ENCODE measurements at places on chromosomes 7 and 10. TPM values are rescaled to one million over a fixed set of nuclear protein-coding genes. Genes with fewer than 3 reads are reported as not detected.

DNA sequence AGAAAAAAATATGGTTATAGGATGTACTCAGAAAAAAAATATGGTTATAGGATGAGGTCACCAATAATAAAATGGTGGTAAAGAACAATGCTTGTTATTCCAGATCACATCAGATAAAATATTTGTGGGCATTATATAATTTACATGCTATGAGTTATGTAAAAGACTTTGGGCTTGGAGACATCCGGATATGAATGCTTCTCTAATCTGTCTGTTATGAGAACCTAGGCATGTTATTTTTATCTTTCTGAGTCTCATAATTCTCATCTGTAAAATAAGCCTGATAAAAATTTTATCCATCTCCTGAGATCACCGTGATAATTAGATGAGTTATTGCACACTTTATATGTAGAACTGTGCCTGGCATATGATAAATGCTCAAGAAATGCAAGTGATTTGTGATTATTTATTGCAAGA lies 37.8 kb downstream of the DKK1 start:
- DNase-seq = no peak
- H3K27me3 ChIP-seq = no peaks in the 10 kb centered on the region
- H3K4me3 ChIP-seq = no peak overlapping the region
- no peaks in the 10 kb centered on the region for H3K36me3 ChIP-seq

The TACC2 gene
- total RNA-seq = 71.1 TPM

- H3K4me3 ChIP-seq = no peak overlapping the region
- no peaks in the 10 kb centered on the region for H3K36me3 ChIP-seq
- DNase-seq = no peak
- H3K27ac ChIP-seq = no peak overlapping the region
- H3K4me1 ChIP-seq = no peaks in the 10 kb centered on the region
- H3K27me3 ChIP-seq = no peaks in the 10 kb centered on the region
Measured at GRCh38 chr10:50260791-50261281, 9.5 kb upstream of the ASAH2 start.

The SYNPO2L gene
- 0.29 TPM for total RNA-seq

DNA sequence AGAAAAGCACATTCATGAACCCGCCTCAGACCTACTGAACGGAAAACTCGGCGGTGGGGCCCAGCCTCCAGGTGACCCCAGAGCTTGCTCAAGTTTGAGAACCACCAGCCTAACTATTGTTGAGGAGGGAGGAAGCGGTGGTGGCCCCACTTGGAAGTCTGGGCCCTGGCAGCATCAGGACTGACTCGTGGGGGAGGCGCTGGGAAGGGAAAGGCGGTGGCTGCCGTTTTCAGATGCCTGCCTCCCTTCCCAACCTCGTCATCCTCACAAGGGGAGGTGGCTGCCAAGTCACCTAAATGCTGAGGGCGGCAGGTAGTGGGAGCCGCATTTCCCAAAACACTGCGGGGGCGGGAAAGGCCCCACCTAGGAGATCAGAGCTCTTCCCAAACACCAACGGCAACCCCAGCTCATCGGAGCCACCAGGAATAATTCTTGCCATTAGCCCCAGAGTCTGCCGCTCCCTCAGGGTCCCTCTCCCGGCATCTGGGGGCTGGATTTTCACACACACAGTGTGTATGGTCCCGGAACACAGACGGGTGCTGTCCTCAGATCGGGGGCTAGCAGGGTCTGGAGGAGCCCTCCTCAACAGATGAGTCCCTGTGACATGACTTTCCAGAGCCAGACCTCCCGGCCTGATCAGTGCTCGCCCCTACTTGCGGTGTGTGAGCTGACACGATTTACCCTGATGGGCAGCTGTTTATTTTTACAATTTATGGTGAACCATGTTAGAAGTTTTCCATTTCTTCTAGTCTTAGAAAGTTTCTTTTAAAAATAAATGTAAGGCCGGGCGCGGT lies 31.3 kb downstream of the PRKAG2 start:
- no peak for DNase-seq
- peaks cover 10% of the 10 kb centered on the region for H3K36me3 ChIP-seq
- peaks cover 28% of the 10 kb centered on the region for H3K4me1 ChIP-seq
- no peaks in the 10 kb centered on the region for H3K27me3 ChIP-seq
- no peak overlapping the region for H3K4me3 ChIP-seq

The CPN1 gene
- total RNA-seq = not detected

The VGF gene
- total RNA-seq = not detected

DNA sequence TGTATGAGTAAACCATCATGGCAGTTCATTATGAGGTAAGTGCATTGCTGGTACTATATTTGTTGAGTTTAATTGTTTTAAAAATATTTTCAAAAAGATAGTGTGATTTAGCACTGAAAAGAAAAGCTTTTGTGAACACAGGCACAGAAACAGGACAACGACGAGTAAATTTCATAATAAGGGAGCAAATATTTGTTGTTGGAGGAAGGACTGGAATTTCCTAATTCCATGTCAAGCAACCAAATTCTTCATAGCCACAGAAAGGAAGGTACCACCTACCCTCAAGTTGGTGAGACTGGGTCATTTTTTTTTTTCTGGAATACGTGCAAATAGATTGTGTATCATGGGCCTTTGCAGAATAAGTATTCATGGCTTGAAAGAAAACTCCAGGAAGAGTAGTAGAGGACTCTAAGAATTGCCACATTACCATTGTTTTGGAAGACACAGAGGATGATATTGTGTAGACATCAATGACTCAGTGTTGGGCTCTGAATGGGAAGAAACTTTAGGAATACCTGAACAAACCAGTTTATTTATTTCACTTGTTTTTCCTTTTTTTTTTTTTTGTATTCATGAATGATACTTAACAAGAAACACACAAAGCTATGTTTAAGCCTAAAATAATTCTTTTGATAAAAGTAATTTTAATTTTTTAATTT lies 7.8 kb downstream of the UBE2D4 start:
- H3K36me3 ChIP-seq = no peaks in the 10 kb centered on the region
- no peak for DNase-seq
- H3K27me3 ChIP-seq = no peaks in the 10 kb centered on the region

DNA sequence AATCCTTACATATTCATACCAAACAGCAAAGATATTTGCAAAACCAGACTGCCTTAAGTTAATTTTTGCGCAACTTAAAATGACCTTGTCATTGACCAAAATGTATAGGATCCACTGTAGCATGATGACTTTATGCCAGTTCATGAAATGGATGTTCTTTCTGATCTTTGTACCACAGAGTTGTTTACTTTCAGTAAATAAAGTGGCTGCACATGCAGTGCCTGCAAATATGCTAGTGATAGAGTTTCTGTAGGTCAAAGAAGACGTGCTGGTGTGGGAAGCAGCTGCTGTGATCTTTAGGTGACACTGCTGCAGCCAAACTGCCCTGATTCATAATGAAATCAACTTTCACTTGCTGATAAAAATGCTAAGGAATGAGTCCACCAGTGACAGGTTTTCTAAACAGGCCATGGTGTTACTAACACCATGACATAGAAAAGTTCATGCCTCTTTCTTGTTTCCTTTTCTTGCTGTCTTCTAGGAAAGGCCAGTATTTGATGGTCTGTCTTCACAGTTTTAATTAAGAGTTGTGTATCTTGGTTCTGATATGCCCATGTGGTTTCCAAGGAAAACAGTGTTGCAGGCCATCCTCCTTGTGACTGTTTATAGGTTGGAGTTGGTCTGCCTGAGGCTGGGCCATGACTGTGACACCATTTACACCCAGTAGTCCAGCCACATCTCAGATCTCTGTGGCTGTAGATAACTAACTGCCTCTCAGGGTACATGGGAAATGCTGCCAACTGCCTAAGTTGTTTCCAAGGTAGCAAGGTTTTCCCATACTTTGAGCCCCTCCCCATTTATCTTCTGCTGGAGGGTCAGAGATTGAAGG lies 62.5 kb downstream of the INSYN2A start:
- H3K36me3 ChIP-seq = no peaks in the 10 kb centered on the region
- H3K4me1 ChIP-seq = no peaks in the 10 kb centered on the region
- no peak for DNase-seq

GRCh38 chr10:77700086-77700485 lies 62.5 kb upstream of the KCNMA1 start:
- H3K27ac ChIP-seq = no peak overlapping the region
- no peak for DNase-seq
- no peaks in the 10 kb centered on the region for H3K4me1 ChIP-seq
- H3K36me3 ChIP-seq = no peaks in the 10 kb centered on the region

The RBM20 gene
- 4.5 TPM for total RNA-seq

DNA sequence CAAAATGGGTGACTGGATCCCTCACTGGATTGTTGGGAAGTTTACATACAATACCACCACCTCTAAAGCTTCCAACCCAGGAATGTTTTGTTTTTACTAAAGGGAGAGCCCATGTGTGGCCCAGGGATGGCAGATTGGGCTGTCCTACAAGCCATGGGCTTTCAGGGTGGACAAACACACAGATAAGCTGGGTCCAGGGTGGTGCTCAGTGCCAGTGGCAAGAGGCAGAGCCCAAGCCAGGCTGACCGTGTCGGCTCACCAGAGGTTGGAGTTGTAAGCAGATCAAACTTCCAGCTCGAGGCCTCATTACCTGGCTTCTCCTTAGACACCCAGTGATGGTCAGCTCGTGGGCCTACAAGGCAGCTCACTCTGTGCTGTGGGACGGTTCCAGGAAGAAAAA lies 52.3 kb downstream of the CDH23 start:
- H3K4me3 ChIP-seq = no peak overlapping the region
- H3K36me3 ChIP-seq = no peaks in the 10 kb centered on the region
- no peaks in the 10 kb centered on the region for H3K4me1 ChIP-seq
- no peak for DNase-seq
- H3K27ac ChIP-seq = no peak overlapping the region

The SOSTDC1 gene
- 0.70 TPM for total RNA-seq

- H3K27me3 ChIP-seq = no peaks in the 10 kb centered on the region
- H3K36me3 ChIP-seq = no peaks in the 10 kb centered on the region
- H3K4me3 ChIP-seq = no peak overlapping the region
- no peak overlapping the region for H3K27ac ChIP-seq
Measured at GRCh38 chr7:1735262-1735661, 65.2 kb downstream of the ELFN1 start.

DNA sequence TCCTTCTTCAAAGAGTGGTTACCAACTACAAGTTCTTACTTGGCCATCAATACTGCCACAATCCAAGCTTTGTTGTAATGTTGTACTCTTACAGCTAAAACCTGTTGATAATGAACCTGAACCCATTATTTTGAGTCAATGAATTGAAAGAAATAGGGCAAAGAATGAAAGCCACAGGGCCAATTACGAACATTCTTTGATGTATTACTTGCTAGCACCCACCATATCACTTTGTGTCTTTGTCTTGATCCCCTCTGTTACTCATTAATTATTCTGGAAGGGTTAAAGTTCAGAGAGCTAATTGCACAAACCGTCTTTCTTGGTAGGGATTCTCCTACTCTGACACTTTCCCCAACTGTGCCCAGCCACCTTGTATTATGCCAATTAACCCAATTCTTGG lies 53.2 kb upstream of the TFEC start:
- no peak for DNase-seq
- no peaks in the 10 kb centered on the region for H3K27me3 ChIP-seq
- no peak overlapping the region for H3K27ac ChIP-seq
- H3K36me3 ChIP-seq = no peaks in the 10 kb centered on the region

DNA sequence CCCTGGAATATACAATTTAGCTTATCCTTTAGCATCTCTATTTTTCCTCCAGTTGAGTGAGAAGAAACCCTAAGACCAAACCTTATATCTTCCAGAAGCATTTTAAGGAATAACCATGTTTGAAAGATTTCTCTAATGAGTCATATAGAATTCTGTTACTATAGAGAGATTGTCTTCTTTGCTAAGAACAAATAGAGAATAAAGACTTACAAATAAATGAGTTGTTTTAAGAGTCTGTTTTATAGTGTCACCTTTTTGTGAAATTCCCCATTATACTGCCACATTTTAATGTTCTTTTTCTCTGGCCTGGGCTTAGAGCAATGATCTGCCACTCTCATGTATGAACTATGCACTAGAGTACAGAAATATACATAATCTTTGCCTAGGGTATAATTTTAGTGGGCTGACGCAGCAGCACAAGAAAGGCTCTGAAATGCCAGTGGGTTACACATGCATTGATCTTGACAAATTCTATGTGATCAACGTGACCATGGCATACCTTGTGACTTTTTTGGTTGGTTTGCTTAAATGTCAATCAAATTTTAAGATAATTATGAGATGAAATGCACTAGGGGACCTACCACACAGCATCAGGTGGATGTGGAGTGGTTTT lies 145.1 kb upstream of the MKLN1 start:
- DNase-seq = no peak
- H3K4me3 ChIP-seq = no peak overlapping the region
- no peaks in the 10 kb centered on the region for H3K27me3 ChIP-seq

The CYP51A1 gene
- 113 TPM for total RNA-seq

DNA sequence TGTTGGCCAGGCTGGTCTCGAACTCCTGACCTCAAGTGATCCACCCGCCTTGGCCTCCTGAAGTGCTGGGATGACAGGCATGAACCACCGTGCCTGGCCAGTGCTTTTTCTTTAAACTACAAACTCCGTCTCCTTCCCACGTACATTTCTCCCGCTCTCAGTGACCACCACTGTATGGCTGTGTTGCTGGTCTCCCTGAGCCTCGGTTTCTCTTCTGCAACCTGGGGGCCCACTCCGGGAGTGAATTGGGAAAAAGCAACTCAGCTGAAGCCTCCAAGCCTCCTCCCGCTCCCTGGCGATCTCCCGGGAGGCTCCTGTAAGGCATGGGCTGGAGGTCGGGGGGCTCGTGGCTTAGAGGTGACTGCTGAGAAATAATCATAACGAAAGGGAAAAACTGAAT lies 136.3 kb downstream of the ELFN1 start:
- H3K4me1 ChIP-seq = peaks cover 12% of the 10 kb centered on the region
- no peaks in the 10 kb centered on the region for H3K36me3 ChIP-seq
- H3K4me3 ChIP-seq = no peak overlapping the region
- H3K27ac ChIP-seq = no peak overlapping the region
- H3K27me3 ChIP-seq = no peaks in the 10 kb centered on the region

- no peaks in the 10 kb centered on the region for H3K4me1 ChIP-seq
- H3K27ac ChIP-seq = no peak overlapping the region
- peaks cover 4% of the 10 kb centered on the region for H3K27me3 ChIP-seq
- H3K36me3 ChIP-seq = no peaks in the 10 kb centered on the region
Measured at GRCh38 chr7:101496017-101496416, 133.1 kb downstream of the MYL10 start.
